Activated T-cell treated with anti-CD3 and anti-CD28 coated beads, Interleukin-2, amount 50 U/mL, for 4 hours (primary cell): ENCODE measurements at places on chromosomes 5 and 9. TPM values are rescaled to one million over a fixed set of nuclear protein-coding genes. Genes with fewer than 3 reads are reported as not detected.

GRCh38 chr5:133385346-133385745, 227.0 kb downstream of the FSTL4 start:
- no peak for DNase-seq

DNA sequence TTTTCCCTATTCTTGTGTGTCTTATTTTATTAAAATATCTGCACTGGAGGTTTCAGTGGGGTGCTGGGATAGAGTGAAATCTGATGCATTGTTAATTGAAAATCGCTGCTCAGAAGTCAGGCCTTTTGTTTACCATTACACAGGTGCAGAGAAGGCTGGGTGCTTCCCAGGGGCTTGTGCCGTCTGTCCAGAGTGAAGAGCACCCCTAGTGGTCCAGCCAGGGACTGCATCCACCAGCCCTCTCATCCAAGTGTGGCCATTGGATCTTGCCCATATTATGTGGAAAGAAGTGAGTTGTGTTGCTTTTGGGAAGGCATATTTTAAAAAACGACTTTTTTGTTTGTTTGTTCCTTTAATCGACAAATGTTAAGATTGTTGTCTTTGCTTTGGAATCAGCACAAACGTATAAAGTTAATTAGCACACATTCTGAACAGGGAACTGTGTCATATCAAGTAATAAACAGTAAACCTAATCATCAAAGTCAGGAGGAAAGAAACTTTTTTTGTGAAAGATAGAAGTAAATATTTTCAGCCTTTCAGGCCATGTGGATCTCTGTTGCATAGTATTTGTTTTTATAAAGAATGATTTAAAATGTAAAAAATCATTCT, 315.6 kb downstream of the MTRR start:
- DNase-seq = no peak

- DNase-seq = no peak
Measured at GRCh38 chr9:92308893-92309292, 15.4 kb upstream of the IARS1 start.

- no peak for DNase-seq
Measured at GRCh38 chr5:59130431-59130830, 547.6 kb downstream of the RAB3C start.

DNA sequence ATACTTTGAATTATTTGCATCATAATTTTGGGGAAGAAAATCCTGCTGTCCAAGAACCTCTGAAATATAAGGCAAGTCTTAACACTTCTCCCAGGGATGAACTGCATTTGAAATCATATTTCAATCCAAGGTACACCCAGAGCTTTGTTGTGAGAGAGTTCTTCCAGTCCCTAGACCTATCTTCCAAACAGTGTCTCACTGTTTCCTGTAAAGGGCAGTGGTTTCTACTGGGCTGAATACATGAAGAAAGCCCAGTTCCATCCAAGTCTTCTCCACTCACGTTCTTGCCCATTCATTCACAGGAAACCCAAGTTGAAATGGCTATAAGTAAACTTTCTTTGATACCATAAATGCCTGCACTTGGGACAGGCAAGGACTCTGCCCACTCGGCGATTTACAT, 108.3 kb upstream of the LHFPL2 start:
- no peak for DNase-seq

GRCh38 chr5:19342942-19343341, 645.1 kb downstream of the CDH18 start:
- no peak for DNase-seq

DNA sequence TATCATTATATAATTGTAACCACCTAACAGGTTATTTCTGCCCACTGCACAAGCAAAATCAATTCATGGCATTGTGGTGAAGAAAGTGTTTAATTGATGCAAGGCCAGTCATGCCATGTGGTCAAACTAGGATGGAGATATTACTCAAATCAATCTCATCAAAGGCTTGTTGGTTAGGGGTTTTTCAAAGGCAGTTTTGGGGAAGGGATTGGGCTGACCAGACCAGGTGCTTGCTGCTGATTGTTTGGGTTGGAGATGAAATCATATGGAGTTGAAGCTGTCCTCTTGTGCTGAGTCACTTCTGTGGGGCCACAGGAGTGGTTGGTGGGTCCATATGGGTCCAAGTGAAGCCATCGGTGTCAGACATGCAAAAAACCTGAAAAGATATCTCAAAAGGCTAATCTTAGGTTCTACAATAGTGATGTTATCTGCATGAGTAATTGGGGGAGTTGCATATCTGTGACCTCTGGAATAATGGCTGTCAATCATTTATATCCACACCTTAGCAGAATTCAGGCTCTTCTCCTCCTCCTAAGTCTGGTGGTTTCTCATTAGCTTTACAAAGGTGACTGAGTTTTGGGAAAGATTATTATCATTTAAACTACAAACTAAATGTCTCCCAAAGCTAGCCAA, 44.9 kb downstream of the HMGCS1 start:
- no peak for DNase-seq

DNA sequence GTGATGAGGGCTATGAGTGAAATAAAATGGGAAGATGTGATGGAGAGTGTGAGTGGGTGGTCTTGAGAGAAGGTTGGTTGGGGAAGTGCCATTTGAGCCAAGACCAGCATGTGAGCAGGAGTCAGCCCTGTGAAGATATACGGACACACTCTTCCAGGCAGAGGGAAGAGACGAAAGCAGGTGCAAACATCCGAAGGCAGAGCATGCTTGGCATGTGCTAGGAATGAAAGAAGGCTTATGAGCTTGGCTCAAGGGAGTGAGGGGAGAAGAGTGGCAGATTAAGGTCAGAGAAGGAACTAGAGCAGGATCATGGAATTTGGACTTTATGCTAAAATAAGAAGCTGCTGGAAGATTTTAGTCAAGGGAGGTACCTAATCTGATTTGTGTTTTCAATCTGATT, 23.6 kb upstream of the CCDC112 start:
- DNase-seq = no peak

DNA sequence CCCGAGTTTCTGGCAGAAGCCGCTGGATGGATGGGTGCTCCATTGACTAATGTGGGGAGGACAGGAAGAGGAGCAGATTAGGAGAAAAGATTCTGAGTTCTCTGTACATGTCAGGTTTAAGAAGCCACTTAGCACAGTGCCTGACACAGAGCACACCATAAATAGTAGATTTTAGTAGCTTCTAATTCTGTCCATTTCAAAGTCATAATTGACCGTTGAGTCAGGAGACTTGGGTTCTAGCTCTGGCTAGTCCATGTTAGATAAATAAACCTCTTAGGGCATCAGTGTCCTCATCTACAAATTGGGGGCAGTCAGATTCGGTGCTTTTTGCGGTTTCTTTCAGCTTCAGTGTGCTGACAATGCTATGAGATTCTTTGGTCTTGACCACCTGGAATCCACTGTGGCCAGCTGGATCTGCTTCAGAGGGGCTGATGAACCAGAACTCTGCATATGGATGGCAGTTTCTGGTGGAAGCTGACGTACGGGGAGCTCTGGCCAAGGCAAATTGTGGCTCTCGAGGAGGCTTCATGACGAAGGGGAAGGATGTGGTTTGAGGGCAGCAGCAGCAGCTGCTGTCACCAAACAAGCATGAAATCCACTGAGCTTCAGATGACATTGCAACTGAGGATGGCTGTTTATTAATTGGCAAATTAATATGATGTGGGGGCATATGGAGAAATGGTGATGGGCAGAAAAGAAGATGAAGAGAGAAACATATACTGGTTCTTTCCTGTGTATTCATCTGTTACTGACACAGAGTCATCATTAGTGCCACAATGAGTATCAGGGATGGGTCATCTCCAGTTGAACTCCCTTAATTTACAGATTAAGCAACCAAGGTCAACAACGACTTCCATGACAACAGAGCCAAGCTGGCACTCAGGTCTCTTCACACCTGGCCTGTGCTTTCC, 134.4 kb downstream of the AOPEP start:
- peak; percentile 44 for DNase-seq

GRCh38 chr5:53994148-53994547, 316.2 kb downstream of the ARL15 start:
- no peak for DNase-seq

DNA sequence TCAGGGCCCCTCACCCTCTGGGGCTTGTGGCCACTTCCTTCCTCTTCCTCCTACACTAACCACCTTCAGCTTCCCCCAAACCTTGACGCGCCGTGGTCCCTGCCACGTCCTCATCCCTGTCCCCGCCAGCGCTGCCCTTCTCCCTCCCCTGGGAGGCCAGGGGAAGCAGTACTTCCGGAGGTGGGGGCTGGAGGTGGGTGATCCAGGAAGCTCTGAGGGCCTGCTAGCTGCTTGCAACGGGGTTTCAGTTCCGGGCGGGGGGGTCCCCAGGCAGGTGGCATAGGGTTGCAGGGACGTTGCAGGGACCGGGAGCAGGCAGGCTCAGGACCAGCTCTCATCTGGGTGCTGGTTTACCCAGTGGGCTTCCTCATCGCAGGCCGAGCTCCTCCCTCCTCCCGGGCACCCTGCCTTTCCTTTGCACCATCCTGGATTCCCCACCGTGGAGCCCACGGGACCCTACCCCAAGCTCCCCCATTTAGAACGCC, 70.0 kb downstream of the RXRA start:
- DNase-seq = peak; percentile 33

- no peak for DNase-seq
Measured at GRCh38 chr5:92561411-92561959, 1019.5 kb downstream of the NR2F1-AS1 start.

DNA sequence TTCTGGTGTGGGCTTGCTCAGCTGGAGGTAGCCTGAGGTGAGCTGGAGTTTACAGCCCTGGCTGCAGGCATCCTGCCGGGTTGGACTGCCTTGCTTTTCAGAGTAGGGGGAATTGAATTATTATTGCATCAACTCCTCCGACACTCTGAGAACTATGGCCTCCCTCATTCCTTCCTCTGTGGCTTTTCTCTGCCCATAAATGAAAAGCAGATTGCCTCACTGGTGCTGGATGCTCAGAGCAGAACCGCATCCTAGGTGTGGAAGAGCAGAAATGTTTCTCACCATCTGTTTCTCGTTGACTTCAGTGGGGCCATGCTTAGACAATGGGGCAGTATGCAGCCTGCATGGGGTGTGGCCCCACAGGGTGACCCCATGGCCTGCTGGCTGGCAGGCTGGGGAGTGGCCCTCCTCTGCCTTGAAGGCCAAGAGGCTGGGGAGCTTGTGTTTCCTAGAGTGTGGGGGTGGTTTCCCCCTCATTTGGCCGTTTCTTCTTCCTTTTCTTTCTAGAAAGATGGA, 27.3 kb upstream of the TGFBI start:
- DNase-seq = no peak

DNA sequence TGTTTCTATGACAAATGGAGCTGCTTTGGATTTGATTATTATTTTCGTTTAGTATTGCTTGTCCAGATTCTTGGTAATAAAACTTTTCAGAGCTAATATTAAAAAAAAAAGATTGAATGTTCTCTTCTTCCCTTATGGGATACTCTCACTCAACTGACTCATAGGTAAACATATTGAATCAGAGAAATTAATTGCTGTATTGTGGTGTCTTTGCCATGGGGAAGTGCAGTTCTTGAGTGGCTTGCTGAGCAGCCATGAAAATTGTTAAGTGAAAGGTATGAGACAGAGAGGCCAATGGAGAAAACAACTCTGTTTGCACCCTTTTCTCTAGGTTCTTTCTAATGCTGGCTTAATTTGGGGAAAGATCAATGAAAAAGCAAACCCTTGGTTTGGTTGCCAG, 149.9 kb upstream of the HMHB1 start:
- no peak for DNase-seq

- DNase-seq = no peak
Measured at GRCh38 chr5:33195431-33196165, 245.2 kb upstream of the TARS1 start.

- no peak for DNase-seq
Measured at GRCh38 chr5:107241841-107242240, 428.9 kb downstream of the EFNA5 start.

GRCh38 chr5:139733698-139734538, 61.7 kb upstream of the PSD2 start:
- no peak for DNase-seq

Gene SIT1
- total RNA-seq = 23.8 TPM

Gene HAVCR2
- total RNA-seq = 8.9 TPM

Gene IPO11
- total RNA-seq = 70.4 TPM

Gene IL5
- total RNA-seq = 3.6 TPM

Gene GPRIN1
- 4.5 TPM for total RNA-seq

Gene PPIC
- not detected for total RNA-seq

Gene ENC1
- total RNA-seq = 3.0 TPM
